Fibroblast of skin of back (primary cell): ENCODE measurements at places on chromosomes 5 and 9.
A peak's percentile ranks its signal among the peaks of the same experiment; 100 is the strongest.

DNA sequence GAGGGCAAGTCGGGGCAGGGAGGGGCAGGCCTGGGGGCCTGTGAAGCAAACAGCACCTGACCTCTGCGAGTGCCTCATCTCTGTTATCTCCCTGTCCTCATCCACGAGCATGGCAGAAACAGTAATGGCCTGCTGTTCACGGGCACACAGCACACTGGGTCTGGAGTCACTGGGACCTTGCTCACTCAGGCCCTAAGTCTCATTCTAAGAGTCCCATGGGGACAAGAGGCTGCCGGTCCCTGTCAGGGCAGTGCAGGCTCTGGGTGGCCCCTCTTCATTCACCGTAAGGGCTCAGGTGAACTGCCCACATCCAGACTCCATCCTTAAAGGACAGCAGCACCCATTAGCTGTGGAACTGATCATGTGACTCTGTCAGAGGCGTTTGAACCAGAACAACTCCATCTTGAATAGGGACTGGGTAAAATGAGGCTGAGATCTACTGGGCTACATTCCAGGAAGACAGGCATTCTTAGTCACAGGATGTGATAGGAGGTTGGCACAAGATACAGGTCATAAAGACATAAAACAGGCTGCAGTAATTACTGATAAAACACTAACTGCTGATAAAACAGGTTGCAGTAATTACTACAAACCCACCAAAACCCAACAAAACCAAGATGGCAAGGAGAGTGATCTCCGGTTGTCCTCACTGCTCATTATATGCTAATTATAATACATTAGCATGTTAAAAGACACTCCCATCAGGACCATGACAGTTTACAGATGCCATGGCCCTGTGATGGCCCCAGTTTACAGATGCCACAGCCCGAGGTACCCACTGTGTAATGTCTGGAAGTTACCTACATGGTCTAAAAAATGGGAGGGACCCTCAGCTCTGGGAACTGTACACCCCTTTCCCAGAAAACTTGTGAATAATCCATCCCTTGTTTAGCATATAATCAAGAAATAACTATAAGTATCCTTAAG is 28.7 kb downstream of the BICD2 start:
- DNase-seq: no peak

GRCh38 chr9:87569008-87569509 is 71.4 kb downstream of the DAPK1 start:
- DNase-seq: no peak

- peak; percentile 83 for DNase-seq
Measured at GRCh38 chr5:134873987-134874830, at the start of gene TXNDC15. Gene TXNDC15, plus strand, starts transcription at chr5:134874371. Its CDS starts 57 bp downstream, at chr5:134874428.

GRCh38 chr9:35035851-35036701 is 36.3 kb downstream of the VCP start:
- peak; percentile 66 for DNase-seq

DNA sequence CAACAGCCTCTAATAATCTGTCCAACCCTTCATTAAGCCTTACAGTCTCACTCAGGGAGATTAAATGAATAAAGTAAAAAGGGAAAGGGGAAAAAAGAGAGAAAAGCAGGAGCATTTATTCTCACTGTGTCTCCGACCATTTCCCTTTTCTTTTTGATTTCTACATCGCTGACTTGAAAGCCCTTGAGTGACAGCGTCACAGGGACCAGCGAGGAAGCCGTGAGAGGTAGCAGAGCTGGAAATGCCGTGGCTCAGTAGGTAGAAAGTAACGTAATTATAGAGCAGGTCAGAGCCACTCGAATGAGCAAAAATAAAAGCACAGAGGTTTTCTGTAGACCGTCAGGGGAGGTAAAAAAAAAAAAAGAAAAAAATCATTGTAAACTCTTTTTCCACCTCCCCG is 52.4 kb downstream of the ASS1 start:
- no peak for DNase-seq

GRCh38 chr5:560792-561166 is 36.5 kb upstream of the SLC9A3 start:
- no peak for DNase-seq

GRCh38 chr9:18611971-18612370 is 138.0 kb downstream of the ADAMTSL1 start:
- DNase-seq: no peak

- peak; percentile 24 for DNase-seq
Measured at GRCh38 chr5:14665101-14665822, 744 bp downstream of the OTULIN start.

- no peak for DNase-seq
Measured at GRCh38 chr5:95743232-95743631, 12.1 kb downstream of the RHOBTB3 start.

GRCh38 chr5:176864755-176865154 is 34.4 kb downstream of the HK3 start:
- DNase-seq: no peak

DNA sequence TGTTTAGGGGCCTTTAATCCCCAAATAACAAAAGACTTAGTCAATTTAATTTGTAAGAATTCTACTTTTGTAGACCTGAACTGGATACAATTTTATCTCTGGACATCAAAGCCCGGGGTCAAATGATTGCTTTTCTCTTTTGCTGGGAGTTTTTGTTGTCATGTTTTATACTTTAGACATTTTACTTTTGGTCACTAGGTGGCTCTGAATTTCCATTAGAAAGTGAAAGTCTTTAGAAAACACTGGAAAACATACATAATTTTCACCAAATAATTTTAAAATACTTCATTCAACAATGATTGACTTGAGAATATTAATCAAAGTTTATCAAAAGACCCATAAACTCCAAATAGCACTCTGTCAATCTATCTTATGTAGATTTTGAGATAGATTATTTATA is 2.8 kb upstream of the PCA3 start:
- DNase-seq: peak; percentile 20

DNA sequence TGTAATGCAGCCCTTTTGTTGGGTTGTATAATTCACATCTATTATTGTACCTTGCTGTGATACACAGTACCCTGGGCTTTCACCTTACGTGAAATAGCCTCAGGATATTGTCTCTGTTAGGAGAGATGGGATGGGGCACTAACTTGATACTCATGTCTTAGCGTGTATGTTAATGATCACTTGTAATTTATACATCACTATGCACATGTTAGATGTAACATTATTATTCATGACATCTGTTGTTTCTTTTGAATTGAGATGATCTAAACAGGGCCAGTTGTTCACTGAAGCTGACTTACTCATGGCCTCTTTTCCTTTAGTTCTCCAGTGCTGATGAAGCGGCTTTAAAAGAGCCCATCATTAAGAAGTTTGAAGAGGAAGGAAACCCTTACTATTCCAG is 65.2 kb downstream of the MCCC2 start:
- DNase-seq: no peak

- no peak for DNase-seq
Measured at GRCh38 chr5:168075387-168075786, 216.1 kb upstream of the WWC1 start.

- no peak for DNase-seq
Measured at GRCh38 chr9:104876587-104876986, 51.4 kb downstream of the ABCA1 start.

DNA sequence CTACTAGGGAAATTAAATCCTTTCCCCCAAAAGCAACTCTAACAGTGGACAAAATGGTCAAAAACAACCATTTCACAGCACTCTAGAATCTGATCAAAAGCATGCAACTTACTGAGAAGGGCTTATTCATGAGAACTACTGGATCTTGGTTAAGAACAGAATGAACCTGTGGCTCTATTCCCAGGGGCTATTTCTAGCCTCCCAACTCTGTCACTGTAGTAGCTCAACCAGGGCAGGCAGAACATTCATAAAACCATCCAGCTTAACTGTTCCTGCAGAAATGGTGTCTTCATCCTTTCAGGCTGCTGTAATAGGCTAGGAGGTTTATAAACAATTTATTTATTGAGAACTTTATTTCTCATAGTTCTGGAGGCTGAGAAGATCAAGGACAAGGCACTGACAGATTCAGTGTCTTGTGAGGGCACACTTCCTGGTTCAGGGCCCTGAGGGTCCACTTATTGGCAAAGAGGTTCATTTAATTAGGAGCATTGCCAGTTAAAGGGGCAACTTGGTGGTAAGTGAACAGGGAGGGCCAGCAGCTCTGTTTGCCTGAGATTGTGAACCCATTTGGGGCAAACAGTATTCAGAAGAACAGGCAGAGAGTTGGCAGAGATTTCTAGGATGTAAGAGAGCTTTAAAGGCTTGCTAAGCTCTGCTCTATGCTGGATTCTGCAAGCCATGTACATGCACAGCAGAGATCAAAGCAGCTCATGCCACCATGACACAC is 238.5 kb upstream of the FBXL7 start:
- no peak for DNase-seq

DNA sequence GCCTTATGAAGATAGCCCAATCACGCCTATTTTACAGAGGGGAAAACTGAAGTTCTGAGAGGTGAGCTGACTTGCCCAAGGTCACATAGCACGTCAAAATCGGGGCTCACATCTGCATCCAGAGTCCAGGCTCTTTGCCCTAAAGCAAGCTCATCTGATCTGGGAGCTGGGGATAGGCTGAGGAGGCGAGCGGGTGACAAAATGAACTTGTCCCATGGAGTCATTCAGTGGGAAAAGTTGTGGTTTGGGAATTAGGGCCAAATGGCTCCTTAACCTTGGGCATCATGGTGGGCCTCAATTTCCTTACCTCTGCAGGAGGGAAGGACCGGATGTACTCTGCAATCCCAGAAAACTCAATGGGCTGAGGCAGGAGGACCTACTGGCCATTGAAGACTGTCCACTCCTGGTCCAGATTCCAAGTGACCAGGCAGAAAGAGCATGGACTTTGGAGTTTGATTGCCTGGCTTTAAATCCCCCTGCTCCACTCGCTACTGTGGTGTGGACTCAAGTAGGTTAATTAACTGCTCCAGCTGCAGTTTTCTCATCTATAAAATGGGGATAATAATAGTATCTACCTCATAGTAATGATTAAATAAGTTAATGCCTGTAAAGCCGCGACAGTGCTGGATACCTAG is 160.4 kb downstream of the RGS3 start:
- DNase-seq: no peak

- peak; percentile 13 for DNase-seq
Measured at GRCh38 chr9:110330484-110331105, 7.1 kb downstream of the TXNDC8 start.

GRCh38 chr9:131697097-131697496 is 42.8 kb downstream of the RAPGEF1 start:
- peak; percentile 28 for DNase-seq

GRCh38 chr5:160342413-160342941 is 27.9 kb downstream of the C1QTNF2 start:
- no peak for DNase-seq

- peak; percentile 89 for DNase-seq
Measured at GRCh38 chr9:125744616-125745015, 2.6 kb upstream of the PBX3 start.

GRCh38 chr9:111294691-111295451 is 35.2 kb downstream of the OR2K2 start:
- DNase-seq: no peak

DNA sequence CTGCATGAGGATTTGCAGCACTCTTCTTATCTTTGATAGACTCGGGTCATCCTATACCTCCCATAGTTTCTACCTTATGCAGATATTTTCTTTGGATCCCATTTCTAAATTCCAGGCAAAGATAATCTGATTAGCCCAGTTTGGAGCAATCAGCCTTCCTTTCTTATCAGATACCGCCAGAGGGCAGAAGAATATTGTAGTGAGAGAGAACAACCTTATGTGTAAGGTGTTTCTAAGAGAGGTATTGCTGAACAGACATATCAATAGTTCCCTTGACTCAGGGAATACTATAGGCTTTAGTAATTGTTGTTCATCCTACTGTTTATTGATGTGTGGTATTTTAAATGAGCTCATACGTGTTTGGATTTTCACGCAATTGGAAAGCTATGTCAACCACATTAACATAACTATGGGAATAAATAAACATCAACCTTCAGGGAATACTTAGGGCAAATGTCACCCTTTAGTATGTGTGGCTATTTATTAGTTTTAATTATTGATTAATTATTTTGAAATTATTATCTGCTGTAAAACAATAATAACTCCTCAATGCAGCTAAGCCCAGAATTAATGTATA is 1435.2 kb upstream of the CDH9 start:
- peak; percentile 11 for DNase-seq

GRCh38 chr5:63194126-63194525 is 615.5 kb downstream of the LRRC70 start:
- no peak for DNase-seq

- no peak for DNase-seq
Measured at GRCh38 chr5:68932830-68933434, 160.9 kb upstream of the SLC30A5 start.

- DNase-seq: no peak
Measured at GRCh38 chr5:158824241-158824882, 275.4 kb downstream of the EBF1 start.

GRCh38 chr9:113580041-113580953 is 116.8 kb downstream of the RGS3 start:
- DNase-seq: no peak

DNA sequence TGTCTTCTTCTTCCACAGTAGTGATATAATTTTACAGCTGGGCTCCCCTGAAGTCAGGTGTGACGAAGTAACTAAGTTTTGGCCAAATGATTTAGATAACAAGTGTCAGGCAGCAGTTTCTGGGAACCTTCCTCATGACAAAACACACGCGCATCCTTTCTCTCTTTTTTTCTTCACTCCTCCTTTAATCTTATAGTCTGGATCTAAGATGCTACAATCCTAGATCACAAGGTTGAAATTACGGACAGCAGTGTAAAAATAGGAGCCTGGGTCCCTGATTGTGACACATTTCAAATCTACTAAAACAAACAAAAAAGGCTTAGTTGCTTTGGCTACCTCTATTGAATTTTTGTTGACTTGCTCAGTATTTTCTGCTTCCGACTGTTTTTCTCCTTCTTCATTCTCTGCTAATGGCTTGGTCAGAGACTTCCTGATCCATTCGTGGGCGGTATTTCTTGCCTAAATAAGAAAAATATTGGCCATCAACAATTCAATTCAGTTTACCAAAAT is 36.1 kb downstream of the FAM114A2 start:
- no peak for DNase-seq

GRCh38 chr5:160537116-160537515 is 115.5 kb downstream of the PTTG1 start:
- no peak for DNase-seq

DNA sequence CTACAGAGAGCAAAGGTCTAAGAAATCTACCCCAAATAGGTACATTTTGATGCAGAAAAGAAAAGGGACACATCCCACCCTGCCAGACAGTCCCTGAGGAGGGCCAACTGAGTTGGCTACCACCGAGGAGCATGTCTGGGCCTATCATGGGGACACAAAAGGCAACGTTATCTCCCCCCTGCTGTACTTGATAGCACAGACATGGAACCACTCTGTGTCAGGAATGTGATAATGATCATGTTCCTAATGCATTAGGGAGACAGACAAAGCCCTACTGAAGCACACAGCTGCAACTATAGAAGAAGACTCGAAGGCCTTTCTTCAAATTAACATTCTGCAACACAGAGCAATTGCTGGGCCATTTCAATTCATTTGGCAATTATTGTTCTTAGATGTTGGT is 84.5 kb downstream of the ENC1 start:
- DNase-seq: no peak
